ENCODE measurements at places on chromosomes 2 and 18.

- DNase-seq, result no peak
Observed at GRCh38 chr18:58497845-58498244, 131.0 kb downstream of the ALPK2 start.

DNA sequence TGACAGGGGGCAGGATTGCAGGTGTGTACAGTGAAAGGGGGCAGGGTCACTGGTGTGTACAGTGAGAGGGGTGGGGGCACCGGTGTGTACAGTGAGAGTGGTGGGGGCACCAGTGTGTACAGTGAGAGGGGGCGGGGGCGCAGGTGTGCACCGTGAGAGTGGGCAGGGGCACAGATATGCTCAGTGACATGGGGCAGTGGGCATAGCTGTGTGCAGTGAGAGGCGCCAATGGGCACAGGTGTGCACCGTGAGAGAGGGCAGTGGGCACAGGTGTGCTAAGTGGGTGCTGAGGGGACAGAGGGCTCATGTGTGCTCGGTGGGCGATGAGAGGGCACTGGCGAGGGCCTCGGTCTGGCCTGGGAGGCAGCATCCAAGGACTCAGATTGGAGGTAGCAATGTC lies 63.0 kb downstream of the GREB1 start:
- DNase-seq, result no peak

GRCh38 chr2:183604065-183604464 lies 479.8 kb downstream of the NUP35 start:
- DNase-seq, result no peak

DNA sequence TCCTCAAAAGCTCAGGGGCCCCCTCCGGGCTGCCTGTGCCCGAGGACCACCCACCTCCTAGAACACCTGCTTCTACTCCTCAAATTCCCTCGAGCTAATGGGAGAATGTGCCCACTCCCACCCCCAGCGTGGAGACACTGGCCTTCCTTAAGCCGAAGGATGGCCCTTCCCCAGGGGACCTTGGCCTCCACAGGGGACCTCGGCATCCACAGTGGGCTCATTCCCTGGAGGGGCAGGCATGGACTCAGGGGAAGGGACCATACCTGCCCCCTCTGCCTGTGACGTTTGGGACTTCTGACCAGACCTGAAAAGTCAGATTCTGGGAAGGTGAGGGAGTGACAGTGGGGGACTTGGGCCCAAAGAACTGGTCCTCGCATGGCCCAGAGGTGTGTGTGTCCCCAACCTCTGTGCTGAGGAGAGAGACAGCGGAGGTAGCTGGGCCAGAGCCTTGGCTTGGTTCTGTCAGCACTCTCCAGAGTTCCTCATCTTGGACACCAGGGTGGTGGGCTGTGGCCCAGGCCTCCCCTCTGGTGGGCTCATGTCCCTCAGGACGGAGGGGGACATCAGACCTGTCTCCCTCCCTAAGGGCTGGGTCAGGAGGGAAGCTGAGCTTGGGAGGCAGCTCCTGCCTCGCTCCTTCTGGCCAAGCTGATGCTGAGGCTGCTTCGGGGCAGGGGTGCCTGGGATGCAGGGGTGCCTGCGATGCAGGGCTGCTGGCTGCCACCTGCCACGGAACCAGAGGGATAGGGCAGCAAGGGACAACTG lies 240.4 kb downstream of the HAUS1 start:
- DNase-seq, result no peak

DNA sequence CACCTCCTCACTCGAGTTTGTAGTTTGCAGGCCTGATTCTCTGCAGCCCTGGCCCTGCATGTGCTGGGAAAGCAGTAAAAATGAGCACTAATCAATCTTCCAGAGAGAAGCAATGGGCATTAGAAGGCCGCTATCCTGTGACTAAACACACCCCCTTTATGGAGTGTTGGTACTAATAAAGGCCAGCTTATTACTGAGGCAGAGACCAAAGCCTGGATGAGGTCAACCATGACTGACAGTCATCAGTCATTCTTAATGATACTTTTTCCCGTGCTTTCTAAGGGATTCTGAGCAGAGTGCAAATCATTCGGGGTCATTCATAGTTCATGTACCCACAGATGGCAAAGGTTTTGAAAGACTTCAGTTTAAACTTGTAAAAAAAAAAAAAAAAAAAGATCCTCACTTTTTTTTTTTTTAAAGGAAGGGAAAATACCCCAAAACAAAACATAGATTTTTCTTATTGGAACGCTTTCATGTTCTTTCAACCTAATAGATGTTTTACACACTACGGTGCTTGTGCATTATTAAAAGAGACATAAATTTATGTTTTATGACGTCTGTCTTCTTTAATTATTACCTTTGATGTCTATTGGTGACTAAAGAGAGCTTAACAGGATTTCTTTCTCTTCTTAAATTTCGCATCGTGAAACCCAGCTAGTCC lies 13.2 kb downstream of the TSHZ1 start:
- DNase-seq, result no peak

- no peak for DNase-seq
Observed at GRCh38 chr2:104704496-104705245, 149.2 kb upstream of the POU3F3 start.

- no peak for DNase-seq
Observed at GRCh38 chr18:72460210-72460680, 83.9 kb downstream of the CBLN2 start.

DNA sequence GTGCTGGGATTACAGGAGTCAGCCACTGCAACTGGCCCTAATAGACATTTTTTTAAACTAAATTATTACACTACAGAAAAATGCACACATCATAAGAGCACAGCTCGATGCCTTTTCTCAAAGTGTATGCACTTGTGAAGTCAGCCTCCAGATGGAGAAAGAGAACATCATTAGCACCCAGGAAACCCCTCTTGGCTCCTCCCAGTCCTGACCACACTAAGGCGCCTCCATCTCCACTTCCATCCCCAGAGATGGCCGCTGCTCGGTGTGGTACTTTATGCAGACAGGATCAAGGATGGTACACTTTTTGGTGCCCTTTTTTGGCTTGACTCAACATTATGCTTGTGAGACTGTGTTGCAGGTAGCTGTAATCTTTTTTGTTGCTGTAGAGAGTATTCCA lies 34.8 kb downstream of the RRM2 start:
- no peak for DNase-seq

GRCh38 chr2:98926601-98927000 lies 9.4 kb downstream of the CRACDL start:
- no peak for DNase-seq

DNA sequence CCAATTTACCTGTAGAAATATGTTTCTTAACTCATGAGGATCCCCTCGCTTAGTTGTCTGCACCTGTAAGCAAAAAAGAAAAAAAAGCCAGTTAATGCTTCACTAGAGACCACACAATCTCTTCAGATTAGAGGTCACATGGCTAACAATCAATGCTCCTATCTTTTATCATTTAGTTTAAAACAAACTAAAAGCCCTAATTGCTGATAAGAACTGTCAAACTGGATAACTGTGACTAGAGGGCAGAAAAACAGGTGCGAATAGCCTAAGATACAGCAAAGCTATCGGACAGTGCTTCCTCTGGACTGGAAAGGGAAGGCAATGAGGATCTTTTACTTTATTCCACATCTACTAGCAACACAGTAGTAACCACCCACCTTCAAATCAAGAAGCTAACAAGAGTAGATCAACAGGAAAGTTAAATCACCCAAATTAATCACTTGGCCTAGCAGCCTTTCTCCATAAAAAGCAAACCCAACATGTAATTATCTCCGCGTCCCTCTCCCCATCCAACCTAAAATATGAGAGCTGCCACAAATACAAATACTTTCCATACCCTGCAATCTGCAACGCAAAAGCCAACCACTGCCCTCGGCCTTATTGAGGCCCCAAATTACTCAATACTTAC lies 734 bp downstream of the SLC25A12 start:
- no peak for DNase-seq

- DNase-seq, result peak; percentile 55
Observed at GRCh38 chr2:177143444-177143843, 69.2 kb upstream of the HNRNPA3 start.

- DNase-seq, result no peak
Observed at GRCh38 chr2:55707751-55708150, 14.1 kb upstream of the PNPT1 start.

- DNase-seq, result no peak
Observed at GRCh38 chr2:20153131-20153851, 71.6 kb downstream of the SDC1 start.

DNA sequence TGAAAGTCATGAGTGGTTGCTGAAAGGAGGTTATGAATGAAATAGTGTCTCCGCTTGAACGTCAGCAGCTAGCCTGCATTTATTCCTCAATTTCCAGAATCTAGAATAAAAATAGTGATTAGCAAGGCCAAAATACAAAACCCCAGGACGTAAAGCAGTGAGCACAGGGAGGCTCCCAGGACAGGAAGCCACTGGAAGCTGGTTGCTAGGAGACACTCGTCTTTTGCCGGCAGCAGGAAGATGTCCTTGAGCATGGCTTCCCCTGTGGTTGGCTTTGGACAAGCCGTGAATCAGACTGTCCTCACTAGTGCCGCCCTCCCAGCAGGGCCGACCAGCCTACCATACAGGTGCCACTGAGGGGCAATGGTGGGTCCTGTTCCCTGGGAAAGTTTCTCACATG lies 374.4 kb downstream of the MTX2 start:
- DNase-seq, result no peak

GRCh38 chr2:127226520-127227263 lies 6.6 kb upstream of the CYP27C1 start:
- DNase-seq, result no peak

GRCh38 chr18:9281780-9282179 lies 52.8 kb upstream of the TWSG1 start:
- no peak for DNase-seq

DNA sequence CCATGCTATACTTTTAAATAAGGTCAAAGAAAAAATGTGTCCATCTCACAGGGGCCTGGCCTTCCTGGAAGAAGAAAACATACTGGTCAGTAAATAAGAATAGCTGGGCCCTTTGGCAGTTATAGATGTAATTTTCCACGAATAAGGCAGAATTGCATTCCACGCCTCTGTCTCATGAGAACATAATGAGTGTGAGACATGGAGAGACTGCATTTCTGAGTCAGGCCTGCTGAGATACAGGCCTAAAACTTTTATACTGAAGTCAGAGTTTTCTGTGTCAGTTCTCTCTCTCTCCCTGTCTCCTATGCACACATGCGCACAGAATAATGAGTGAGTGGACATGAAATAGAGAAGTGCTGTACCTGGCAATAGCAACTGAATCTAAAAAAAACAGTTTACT lies 20.4 kb upstream of the IL1R1 start:
- no peak for DNase-seq

DNA sequence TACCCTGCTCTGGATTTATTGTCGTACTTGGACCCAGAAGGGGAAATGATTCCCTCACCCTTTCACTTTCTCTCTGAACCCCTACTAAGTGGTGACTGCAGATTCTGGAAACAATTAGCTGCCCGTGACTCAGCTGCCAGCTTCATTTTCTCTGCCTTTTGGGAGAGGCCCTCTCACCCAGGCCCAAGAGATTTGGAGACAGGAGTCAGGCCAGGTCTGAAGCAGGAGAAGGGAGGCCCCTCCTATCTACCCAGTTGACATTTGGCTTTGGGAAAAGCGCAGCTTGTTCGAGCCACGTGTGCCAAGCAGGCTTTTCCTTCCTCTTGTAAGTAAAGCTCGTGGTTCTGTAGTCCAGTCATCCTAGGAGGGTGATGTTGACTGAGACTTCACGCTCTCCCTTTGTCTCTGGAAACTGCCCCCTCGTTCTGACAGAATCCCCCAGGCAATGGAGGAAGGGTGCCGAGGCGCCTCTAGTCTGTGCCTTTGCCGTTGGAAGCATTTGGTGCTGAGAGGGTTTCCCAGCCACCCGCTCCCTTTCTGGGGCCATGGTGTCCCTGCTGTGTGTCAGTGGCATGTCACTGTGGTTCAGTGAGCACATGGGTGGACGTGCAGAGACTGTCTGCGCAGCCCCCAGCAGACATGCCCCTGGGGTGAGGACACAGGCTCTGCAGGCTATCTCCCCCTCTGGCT lies 8.6 kb downstream of the OXER1 start:
- no peak for DNase-seq

DNA sequence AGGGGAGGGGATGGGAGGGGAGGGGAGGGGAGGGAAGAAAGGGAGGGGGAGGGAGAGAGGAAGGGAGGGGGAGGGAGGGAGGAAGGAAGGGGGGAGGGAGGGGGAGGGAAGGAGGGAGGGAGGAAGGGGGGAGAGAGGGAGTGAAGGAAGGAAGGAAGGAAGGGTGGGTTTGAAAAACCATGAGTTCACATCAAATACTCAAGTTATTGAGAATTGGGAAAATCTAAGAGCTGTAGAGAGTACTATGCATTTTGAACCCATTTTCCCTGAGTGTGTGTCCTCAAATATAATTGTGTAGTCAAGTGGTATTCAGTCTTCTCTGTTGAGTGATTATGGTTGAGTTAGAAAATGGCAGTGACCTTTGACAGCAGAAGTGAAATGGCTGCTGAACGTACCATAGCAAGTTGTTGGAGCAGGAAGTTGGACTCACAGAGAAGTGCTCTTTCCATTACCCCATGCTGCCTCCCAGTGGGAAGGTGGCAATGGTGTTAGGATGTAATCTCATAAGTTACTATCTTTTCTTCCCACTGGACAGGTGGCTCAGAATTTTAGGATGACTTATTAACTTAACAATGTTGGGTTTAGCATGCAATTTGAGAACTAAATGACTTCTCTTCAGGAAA lies 214.6 kb downstream of the SETBP1 start:
- DNase-seq, result peak; percentile 7

DNA sequence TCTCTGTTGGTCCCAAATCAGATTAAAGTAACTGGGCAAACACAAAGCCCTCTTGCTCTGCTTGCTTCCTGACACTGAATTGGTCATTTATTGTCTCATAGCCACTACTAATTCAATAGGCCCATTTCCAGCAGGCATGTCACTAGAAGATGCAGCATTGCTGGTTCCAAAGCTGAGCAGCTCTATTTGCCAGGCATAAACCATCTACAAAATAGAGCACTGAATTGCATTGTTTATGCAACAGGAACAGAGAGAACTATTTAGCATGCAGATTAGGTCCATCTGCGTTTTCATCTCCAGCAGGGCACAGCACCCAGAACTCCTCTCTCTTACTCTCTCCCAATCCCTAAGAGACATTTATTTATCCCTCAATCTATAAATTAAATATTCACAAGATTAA lies 227.6 kb downstream of the SUCLG1 start:
- no peak for DNase-seq

GRCh38 chr2:241108271-241109209 lies 6.5 kb upstream of the MTERF4 start:
- no peak for DNase-seq

- no peak for DNase-seq
Observed at GRCh38 chr2:96107708-96108065, 8.7 kb downstream of the ADRA2B start.

DNA sequence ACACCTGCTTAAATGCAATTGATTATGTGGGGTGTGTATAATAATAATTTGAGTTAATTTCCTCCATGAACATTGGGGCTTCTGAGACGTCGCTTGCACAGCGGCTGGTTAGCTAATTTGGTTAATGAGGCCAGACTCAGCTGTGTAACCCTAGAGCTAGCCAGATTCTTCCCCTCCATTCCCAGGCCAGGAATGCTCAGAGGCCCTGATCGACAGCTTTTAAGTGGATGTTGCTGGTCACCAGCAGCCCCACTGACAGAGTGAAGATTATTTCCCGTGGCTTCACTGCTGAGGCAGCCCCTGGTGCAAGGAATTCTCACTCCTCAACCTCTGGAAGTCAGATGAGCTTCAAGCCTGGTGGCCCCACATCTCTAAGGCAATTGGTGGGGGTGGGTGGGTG lies 12.4 kb upstream of the EPAS1 start:
- no peak for DNase-seq

- DNase-seq, result no peak
Observed at GRCh38 chr2:122670897-122671296, 915.4 kb downstream of the TSN start.

GRCh38 chr2:25279091-25279651 lies 62.6 kb downstream of the DNMT3A start:
- peak; percentile 58 for DNase-seq

- DNase-seq, result no peak
Observed at GRCh38 chr2:133906926-133907325, 338.7 kb upstream of the NCKAP5 start.
